ENCODE measurements at places on chromosomes 7 and 10. TPM values are rescaled to one million over a fixed set of nuclear protein-coding genes. Genes with fewer than 3 reads are reported as not detected.

The KMT2E gene
- 61.5 TPM for total RNA-seq

GRCh38 chr7:35894721-35895120 lies 93.9 kb downstream of the SEPTIN7 start:
- DNase-seq = no peak
- no peaks in the 10 kb centered on the region for H3K4me1 ChIP-seq
- H3K27ac ChIP-seq = no peak overlapping the region
- no peaks in the 10 kb centered on the region for H3K36me3 ChIP-seq
- H3K27me3 ChIP-seq = no peaks in the 10 kb centered on the region
- H3K4me3 ChIP-seq = no peak overlapping the region

- no peaks in the 10 kb centered on the region for H3K27me3 ChIP-seq
- H3K4me1 ChIP-seq = no peaks in the 10 kb centered on the region
- no peak for DNase-seq
- no peak overlapping the region for H3K4me3 ChIP-seq
- no peaks in the 10 kb centered on the region for H3K36me3 ChIP-seq
Observed at GRCh38 chr7:29976673-29977415, 12.8 kb downstream of the SCRN1 start.

- DNase-seq = no peak
- H3K27ac ChIP-seq = peak overlapping the region; percentile 63
- no peaks in the 10 kb centered on the region for H3K27me3 ChIP-seq
- H3K4me3 ChIP-seq = no peak overlapping the region
- H3K36me3 ChIP-seq = no peaks in the 10 kb centered on the region
- peaks cover 27% of the 10 kb centered on the region for H3K4me1 ChIP-seq
Observed at GRCh38 chr10:125002047-125002422, 60.1 kb downstream of the ZRANB1 start.

- no peaks in the 10 kb centered on the region for H3K27me3 ChIP-seq
- H3K27ac ChIP-seq = peak overlapping the region; percentile 39
- no peaks in the 10 kb centered on the region for H3K36me3 ChIP-seq
Observed at GRCh38 chr7:118080947-118081346, 103.0 kb upstream of the LSM8 start.

Measured in uterus (tissue), 4 donors.